ENCODE measurements at places on chromosomes 12 and 14.

GRCh38 chr12:111455448-111456320, 50.0 kb downstream of the SH2B3 start:
- no peak for DNase-seq

GRCh38 chr12:54394281-54394719, 9.8 kb upstream of the ZNF385A start:
- no peak for DNase-seq

DNA sequence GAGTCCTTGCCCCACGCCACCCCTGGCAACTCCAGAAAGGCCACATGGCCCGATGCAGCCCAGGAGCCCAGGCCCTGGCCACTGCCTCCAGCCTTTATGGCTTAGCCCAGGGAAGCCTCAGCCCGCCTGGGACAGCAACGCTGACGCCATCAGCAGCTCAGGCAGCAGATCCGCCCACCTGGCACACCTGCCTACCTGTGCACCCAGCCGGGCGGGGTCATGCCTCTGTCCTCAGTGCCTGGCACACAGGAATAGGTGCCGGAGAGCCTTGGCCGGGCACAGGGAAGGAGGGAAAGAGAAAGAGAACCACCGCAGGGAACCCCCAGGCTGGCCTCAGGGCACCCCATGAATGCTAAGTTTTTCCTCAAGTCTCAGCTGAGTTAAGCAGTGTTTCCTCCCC, 21.1 kb downstream of the BEGAIN start:
- DNase-seq: no peak

DNA sequence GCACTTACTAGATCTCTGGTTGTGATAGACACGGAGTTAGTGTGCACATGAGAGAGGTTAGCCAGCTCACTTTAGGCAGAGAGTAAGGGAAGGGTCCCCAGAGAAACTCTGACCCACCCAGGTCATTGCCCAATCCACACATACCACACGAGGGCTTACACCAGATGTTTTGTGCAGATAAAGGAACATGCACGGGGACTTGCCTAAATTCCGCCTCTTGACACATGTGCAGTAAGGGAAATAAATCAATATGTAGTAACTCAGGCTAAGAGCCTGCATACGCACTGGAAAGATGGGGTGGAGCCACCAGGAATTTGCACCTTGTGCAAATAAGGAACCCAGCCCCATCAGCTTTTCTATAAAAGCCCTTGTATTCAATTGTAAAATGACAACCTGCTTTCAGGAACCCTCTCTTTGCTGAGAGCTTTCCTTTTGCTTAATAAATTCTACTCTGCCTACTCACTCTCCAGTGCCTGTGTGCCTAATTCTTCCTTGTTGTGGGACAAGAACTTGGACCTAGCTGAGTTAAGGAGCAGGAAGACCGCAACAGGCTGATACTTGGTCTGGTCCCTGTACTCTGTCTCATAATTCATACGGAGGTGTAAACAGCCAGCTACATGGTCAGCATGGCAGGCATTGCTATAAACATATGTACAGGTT, 120.2 kb downstream of the EMP1 start:
- no peak for DNase-seq

DNA sequence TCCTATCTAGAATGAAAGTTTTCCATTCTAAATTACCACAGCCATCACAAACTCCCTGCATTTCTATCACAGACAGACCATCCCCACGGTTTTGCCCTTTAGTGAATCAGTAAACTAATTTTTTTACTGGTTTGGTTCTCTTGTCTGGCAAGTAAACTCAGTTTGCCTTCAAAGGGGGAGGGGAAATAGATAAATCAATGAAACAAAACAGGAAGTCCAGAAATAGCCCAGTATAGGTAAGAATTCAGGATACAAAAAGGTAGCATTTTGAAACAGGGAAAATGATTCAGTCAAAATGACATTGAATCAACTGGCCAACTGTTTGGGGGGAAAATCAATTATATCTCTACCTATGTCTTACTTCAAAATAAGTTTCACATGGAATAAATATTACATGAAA, 15.8 kb upstream of the BAZ1A start:
- no peak for DNase-seq

DNA sequence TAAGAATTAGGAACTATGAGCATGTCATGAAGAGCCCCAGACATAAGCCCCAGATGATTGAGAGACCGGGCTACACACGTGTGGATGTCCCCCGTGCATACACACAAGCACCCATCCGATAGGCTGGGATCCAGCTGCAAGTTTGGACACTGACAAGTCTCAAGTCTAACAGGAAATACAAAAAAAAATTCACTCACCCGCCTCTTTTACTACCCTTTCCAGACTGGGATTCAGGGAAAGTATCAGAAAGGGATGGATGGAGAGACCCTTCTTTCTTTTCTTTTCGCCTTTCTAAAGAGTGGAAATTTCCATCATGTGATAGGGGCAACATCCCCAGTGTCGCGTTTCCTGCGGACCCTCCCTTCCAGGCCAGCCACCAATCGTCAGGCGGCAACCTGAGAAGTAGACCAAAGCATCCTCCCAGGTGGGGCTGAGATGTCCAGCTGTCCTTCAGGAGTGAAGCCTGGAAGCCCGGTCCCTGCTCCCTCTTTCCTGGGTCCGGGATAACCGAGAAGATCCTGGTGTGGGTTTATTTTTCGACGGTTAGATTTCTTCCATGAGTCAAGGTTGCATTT, 6.4 kb upstream of the SLC38A4 start:
- DNase-seq: no peak

DNA sequence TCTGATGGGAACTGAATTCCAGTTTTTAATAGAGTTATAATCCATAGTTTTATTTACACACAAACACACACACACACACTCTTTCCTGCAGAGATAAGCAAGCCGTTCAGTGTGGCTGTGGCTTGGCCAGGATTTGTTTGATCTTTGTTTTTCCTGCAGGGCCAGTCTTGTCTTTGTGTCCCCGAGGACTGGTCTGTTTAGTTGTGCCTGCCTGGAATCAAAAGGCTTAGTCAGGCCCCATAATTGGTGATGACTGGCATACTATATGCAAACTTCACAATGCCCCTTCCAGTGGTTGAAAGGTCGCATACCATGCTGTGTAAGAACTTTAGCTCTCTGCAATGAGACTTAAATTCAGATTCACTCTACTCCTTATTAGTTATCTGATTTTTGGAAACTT, 26.0 kb downstream of the WBP11 start:
- no peak for DNase-seq

GRCh38 chr14:76772300-76773187, 11.3 kb downstream of the VASH1 start:
- no peak for DNase-seq

GRCh38 chr12:120698665-120699064, 11.6 kb upstream of the UNC119B start:
- no peak for DNase-seq

DNA sequence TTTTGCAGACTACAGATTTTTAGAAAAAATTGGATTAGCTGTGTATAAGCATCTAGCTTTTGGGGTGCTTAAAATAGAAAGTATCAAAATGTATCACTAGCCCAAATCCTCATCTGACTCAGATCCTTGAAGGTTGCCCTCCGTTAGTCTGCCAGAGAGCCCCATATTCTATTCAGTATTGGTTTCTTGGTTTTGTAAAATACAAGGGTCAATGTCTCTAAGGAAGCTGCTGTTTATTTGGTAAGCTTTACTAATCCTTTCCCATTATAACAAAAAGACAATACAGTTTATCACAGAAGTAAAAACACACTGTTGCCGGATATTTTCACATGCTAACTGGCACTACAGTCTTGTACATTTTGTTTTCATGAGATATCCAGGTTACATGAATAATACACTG, 92.8 kb upstream of the PTHLH start:
- DNase-seq: no peak

DNA sequence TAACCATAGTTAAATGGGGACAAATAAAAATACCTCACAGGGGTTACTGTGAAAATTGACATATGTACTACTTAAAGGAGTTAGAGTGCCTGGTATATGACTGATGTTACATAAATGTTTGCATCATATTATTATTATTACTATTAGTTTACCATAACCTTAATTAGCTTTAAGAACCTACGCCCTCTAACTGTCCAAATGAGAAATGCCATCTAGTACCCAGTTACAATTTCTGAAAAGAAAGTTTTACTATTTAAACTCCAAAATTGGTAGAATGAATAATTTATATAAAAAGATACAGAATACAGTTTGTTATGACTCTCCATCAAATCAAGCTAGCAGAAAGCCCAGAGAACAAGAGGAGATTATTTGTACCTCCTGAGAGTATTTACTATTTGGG, 42.3 kb downstream of the EML5 start:
- no peak for DNase-seq

- no peak for DNase-seq
Measured at GRCh38 chr12:26678697-26679660, 154.0 kb downstream of the ITPR2 start.

- DNase-seq: no peak
Measured at GRCh38 chr14:44741431-44741830, 220.3 kb downstream of the KLHL28 start.

- DNase-seq: no peak
Measured at GRCh38 chr12:95796982-95797289, 6.4 kb upstream of the NTN4 start.
